ENCODE measurements at places on chromosomes 13 and 19.

DNA sequence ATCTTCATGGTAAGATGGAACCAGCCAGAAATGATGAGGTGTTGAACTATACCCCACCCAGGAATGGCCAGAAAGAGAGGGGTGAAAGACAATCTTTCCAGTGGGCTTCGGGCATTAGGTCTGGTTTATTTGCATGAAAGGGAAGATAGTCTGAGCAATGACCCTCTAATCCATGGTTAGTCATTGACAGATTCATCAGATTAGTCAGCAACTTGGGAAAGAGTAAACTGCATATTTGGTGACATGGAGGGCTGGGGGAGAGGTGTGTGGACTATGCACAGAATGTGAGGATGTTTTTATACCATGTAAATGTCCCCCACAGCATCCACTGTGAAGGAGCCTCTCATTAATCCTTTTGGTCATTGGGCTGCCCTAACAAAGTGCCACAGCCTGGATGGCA lies 30.1 kb upstream of the USP12 start:
- DNase-seq: peak; percentile 14

GRCh38 chr13:56501750-56502149 lies 639.0 kb upstream of the PRR20A start:
- DNase-seq: no peak

DNA sequence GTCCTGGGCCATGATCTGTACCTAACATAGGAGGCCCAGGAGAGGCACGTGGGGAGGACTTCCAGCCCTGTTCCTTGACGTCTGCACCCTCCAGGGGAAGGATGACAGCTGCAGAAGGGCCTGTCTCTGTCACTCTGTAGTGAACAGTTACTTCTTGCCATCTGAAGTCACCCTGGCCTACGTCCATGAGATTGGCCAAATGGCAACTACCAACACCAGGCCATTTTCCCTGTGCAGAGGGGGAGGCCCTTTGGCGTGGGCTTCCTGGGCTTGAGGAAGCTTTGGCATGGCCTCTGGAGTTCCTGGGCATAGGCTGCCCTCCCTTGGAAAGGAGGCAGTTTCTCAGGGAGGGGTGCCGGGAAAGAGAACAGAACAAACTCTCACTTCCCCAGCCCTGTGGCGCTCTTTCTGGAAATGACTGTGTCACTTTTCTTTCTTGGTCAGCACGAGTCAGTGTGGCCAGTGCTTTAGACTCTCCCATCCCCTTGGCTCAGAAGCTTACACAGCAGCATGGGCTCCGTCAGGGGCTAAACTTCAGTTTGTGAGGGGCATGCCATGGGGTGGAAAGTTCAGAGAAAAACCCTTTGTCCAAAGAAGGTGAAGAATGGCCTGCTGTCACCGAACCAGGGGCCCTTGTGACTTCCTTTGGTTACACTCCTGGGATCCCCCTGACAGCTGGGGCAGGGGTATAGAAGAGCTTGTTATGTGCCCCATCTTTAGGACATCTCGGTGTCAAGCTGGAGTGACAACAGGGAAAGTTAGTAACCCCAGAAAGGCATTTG lies 5.3 kb downstream of the CARM1 start:
- no peak for DNase-seq

- no peak for DNase-seq
Measured at GRCh38 chr19:54106716-54107115, 4.1 kb downstream of the NDUFA3 start.

- no peak for DNase-seq
Measured at GRCh38 chr19:23321953-23322549, 71.9 kb upstream of the ZNF724 start.

DNA sequence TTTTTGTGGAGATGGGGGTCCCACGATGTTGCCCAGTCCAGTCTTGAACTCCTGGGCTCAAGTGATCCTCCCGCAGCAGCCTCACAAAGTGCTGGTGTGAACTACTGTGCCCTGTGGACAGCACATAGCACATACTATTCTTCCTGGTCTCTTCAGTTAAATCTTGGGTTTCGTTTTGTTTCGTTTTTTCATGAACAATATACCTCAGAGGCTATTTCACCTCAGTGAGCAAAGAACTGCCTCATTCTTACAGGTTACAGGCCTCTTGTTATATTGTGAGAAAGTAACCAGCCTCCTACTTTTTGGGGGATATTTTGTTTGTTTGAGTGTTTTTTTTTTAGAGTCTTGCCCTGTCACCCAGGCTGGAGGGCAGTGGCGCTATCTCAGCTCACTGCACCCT lies 1.3 kb upstream of the C3 start:
- no peak for DNase-seq

DNA sequence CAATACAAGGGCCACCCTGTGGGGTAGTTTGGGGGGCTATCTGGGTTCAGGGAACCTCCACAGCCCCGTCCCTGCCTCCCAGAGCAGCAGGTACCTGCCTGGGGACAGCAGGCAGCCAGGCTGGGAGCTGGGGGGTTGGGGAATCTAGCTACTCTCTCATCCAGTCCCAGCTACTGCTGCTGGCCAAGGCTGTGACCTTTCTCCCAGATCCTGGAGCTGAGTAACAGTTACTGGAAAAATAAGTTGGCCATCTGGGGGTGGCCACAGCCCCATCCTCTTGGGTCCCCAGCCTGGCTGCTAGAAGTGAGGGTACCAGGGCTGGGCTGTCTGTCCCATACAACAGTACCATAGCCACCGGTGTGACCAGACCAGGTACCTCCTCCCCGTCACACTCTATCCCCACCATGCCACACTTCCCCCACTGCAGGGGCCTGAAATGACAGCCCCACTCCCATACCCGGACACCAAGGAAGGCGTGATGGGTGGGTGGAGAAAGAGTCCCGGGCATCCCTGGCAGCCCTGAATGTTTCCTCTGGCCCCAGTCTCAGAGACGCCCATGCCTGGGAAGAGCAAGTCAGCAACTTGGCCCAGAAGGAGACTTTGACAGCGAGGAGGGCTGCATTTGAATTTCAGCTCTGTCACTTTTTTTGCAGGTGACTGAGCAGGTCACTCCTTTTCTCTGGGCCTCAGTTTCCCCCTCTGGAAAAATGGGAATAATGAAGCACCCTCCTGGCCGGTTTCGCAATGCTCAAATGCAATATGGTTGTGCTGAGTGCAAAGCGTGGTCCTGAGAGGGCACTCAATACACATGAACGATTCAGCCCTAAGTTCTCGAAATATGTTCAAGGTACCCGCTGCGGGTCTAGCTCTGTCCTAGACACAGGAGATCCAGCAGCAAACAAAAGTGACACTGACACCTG lies 30.7 kb upstream of the NFIC start:
- no peak for DNase-seq

DNA sequence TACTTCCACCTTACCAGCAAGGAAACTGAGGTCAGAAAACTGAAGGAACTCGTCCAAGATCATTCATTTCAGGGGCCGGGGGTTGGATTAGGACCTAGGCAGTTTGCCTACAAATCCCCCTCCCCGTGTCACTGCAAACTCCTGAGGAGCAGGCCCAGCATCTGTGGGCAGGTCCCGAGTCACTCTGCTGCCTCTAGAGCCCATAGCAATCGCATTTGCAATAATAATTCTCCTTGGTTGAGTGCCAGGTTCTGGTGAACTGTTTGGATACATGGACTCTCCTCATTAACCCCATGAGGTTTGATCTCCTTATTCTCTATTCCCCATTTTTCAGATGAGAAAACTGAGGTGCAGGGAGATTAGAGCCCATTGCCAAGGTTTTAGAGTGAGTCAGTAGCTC lies 903 bp downstream of the PIN1 start:
- DNase-seq: peak; percentile 41

DNA sequence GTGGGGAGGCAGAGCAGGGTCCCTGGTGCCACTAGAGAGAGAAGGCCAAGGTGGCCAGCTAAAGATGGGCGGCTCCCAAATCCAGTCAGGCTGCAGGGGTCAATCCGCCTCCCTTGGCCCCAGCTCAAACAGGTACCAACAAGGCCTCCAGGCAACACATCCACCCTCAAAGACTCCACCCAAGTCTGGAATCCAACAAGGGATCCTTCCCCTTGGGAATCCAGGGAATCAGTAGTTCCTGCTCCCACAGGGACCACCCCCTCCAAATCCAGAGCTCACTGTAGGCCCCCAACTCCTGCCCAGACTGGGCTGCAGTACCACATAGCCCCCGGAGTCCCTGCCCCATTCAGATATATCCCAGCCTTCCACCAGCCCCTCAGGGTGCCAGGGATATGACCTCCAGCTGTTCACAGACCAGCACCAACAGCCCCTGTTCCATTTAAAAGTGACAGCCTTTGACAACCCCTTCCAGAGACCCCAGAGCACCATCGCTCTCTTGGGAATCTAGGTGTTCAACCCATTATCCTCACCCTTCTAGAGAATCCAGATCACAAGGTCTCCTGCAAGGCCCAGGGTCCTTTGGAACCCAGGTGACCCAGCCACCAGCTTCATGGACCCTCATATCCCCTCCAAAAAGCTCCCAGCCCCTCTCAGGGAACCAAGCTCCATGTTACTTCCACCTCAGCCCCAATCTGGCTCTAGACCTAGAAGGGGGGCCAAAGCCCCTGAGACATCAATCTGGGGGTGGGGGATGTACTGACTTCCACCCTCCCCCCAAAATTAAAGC lies 3.2 kb downstream of the ERF start:
- DNase-seq: no peak

- DNase-seq: peak; percentile 79
Measured at GRCh38 chr19:5293612-5294378, 46.8 kb downstream of the PTPRS start.

DNA sequence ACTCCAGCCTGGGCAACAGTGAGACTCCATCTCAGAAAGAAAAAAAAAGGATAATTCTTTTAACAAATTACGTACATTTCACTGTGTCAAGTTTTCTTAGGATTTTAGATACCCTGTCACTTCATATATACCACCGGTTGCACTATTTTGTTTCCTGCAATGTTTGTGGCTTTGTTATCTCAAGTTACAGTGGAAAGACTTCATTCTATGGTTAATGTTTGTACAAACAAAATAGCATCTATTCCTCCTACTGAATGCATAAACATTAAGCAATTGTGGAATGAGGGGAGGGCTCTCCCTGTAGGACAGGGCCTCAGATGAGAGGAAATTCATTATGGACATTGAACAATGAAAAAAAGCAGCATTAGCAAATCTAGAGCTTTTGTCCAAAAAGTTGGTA lies 120.1 kb downstream of the DNAJC3 start:
- DNase-seq: no peak

GRCh38 chr13:44439452-44440024 lies 65.9 kb downstream of the SERP2 start:
- no peak for DNase-seq
